T47D (cell line): ENCODE measurements at places on chromosomes 13 and 19.

DNA sequence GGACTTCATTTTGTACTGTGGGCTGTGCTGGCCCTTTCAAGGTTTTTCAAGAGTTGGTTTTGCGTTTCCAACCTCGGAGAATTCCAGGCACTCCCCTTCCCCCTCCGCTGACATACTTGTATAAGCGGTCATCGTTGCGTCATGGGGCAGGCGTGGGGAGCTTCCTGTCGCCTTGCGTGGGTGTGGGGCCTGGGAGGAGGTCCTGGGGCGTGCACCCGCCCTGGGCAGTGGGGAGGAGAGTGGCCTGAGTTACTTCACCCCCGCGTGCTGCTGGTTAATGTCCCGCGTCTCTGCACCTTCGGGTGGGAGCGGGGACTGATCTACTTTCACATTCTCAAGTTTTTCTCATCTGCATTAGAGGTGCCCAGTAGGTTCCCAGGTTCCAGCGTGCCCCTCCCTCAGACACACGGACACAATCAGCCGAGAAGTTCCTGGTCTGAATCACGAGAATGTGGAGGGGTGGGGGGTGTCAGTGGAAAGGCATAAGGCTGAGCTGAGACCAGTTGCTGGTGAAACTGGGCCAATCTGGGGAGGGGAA lies 4.1 kb downstream of the IER2 start:
- DNase-seq, result peak; percentile 94

DNA sequence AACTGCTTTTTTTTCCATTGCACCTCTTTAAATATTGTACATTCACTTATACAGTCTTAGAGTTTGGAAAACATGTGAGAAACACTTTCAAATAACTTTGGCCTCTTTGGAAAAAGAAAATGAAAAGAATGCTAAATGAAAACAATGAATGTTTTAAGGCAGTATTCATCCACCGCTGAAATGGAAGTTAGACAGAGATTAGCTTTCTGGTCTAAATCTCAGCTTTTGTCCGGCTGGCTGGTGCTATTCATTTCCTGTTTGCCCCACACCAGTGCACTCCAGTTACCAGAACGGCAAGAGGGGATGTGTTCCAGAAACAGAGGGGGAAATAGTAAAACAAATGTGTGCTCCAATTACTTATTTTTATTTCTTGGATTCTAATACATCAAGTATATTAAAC lies 1201.3 kb downstream of the EFNB2 start:
- DNase-seq, result no peak

DNA sequence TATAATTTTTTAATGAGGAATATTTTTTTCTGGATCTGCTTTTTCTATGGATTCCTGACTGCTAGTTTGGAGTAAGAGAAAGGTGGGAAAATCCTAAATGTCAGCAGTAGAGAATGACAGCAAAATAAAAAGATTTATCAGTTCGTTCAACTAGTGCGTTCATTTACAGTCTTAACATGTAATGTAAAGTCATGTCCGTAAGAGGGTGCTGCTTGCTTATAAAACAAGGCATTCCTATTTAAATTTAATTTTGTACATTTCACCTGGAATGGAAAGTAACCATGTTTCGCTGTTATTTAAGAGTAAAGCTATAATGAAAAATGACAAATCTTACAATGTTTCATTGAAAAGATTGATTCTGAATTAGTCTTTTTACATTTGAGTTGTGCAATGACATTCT lies 76.6 kb downstream of the ZMYM2 start:
- DNase-seq, result no peak

- no peak for DNase-seq
Measured at GRCh38 chr13:109410868-109411267, 375.5 kb downstream of the IRS2 start.

DNA sequence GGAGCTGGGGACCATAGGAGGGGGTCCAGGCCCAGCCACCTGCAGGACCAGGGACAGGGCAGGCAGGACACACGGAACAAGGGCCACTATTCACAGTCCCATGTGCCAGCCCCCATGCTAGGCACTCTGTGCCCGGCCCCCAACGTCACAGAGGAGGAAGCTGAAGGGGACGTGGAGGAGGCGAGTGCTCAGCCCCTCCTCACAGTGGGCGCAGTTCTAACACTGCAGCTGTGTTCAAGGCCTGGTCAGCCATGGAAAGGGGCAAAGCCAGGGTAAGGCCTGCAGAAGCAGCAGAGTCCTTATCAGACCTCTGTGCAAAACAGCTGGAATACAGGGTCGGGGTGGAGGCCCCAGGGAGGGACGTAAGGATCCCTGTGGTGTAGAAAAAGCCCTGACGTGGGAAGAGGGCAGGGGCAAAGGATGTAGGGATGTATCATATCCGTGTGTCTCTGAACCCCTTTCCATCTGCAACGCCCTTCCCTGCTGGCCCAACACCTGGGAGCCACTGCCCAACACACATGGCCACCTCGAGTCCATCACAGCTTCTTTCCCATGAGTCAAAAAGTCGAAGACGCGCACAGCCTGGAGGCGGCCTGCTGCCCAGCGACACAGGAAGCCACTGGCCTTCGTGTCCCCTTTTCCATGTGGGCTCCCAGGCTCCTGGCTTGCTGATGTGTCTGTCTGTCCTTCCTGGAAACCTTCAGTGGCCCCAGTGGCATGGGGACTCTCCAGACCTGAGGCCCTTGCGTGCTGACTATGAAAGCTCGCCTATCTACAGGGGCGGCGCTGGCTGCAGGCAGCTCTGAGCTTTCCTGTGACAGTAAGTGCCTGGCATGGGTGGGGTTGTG lies 28.0 kb downstream of the SH3GL1 start:
- DNase-seq, result no peak

DNA sequence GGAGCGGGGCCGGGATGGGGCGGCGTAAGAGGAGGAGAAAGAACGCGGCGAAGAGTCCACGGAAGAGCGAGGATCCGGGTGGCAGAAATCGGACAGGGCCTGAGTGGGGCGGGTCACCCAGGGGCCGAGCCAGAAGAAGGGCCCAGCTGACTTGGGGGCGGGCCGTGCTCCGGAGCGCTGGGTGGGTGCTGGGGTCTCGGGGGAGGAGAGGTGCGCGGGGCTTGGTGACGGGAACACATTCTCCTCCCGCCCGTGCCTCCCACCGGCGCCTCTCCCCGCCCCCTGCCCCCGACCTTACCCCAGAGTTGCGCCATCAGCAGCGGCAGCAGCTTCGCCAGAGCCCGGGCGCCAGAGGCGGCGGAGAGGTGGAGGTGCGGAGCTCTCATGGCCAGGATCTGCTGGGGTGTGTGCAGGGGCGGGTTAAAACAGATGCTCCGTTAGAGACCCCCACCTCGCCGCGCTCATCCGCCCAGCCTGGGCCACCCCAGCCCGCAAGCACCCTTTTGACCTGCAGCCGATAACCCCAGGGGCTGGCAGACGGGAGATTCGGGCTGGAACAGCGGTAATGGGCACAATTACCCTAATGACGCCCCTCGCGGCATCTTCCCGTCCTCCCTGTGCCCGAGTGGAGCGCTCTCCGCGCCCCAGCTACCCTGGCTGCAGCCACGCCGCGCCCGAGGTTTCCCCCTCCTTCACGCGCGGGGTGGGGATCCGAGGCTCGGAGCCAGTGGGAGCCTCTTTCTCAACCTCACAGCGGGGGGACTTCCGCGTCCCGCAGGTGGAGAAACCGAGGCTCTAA lies 565 bp downstream of the KLK10 start:
- DNase-seq, result peak; percentile 85

GRCh38 chr19:814152-815078 lies 7.3 kb downstream of the PLPPR3 start:
- DNase-seq, result no peak

DNA sequence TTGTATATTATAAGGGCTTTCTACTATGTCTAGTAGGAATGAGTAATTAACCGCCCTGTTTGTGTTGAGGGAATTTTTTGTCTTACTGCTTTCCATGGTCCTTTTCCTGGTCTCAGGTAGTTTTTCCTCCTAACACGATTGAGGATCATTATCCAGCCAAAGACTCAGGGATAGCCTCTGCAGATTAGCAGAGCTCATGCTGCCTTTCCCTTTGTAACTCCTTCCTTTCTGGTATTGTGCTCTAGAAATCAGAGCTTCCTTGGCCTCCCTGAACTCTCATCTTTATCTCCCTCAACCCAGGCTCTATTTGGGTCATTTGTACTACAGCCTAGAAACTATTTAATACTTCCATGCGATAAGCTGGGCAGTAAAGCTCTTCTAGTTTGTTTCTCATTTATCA lies 142.1 kb downstream of the PDS5B start:
- no peak for DNase-seq

DNA sequence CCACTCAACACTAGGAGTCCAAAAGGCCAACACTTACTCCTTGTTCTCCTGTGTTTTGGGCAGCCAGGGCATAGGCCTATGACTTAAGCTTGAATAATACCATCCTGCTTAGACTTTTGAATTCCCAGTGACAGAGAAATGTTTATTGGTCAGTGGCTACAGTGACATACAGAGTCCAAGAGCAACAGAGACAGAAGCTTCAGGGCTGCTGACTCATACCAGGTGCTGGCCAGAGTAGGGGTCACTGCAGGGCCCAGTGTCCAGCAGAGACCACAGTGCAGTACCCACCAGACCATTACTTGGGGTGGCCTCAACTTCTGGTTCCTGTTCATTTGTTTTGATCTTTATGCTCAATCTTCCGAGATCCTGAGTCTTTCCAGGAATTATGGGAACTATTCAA lies 6.0 kb upstream of the FREM2 start:
- no peak for DNase-seq

DNA sequence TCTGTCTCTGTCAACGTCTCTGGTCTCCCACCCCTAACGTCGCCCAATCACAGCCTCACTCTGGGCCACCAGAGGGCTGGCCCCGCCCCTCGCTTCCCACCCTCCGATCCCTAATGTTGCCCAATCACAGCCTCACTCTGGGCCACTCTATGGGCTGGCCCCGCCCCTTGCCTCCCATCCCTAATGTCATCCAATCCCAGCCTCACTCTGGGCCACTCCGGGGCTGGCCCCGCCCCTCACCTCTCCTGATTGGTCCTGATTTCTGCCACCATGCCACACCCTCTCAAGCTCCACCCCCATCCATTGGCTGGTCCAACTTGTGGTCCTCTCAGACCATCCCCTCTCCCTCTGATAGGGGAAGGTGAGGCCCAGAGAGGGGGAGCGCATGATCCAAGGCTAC lies 24.9 kb downstream of the CELF5 start:
- peak; percentile 90 for DNase-seq

- DNase-seq, result no peak
Measured at GRCh38 chr13:40613192-40613818, 53.1 kb downstream of the FOXO1 start.

- no peak for DNase-seq
Measured at GRCh38 chr19:17246681-17247425, 1.1 kb upstream of the NR2F6 start.

GRCh38 chr13:101773062-101773461 lies 320.6 kb downstream of the ITGBL1 start:
- DNase-seq, result no peak

DNA sequence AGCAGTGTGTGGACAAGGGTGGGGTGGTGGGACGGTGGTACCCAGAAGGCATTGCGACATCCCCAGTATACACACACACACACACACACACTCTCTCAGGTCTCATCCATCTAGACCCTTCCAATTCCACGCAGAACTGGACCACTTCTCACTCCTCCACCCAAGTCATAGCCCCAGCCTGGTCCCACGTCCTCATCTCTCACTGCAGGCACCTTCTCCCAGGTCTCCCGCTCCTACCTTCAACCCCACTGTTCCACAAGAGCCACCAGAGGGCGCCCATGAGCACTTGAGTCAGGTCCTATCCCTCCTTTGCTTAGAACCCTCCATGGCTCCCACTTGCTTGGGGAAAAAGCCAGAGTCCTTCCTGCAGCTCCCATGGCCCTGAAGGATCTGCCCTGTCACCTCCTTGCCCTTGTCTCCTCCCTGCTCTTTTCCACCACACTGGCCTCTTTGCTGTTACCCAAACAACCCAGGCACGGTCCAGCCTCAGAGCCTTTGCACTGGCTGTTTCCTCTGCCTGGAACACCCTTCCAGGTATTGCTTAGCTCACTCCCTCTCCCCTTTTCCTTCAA lies 62.6 kb downstream of the IER2 start:
- DNase-seq, result no peak

DNA sequence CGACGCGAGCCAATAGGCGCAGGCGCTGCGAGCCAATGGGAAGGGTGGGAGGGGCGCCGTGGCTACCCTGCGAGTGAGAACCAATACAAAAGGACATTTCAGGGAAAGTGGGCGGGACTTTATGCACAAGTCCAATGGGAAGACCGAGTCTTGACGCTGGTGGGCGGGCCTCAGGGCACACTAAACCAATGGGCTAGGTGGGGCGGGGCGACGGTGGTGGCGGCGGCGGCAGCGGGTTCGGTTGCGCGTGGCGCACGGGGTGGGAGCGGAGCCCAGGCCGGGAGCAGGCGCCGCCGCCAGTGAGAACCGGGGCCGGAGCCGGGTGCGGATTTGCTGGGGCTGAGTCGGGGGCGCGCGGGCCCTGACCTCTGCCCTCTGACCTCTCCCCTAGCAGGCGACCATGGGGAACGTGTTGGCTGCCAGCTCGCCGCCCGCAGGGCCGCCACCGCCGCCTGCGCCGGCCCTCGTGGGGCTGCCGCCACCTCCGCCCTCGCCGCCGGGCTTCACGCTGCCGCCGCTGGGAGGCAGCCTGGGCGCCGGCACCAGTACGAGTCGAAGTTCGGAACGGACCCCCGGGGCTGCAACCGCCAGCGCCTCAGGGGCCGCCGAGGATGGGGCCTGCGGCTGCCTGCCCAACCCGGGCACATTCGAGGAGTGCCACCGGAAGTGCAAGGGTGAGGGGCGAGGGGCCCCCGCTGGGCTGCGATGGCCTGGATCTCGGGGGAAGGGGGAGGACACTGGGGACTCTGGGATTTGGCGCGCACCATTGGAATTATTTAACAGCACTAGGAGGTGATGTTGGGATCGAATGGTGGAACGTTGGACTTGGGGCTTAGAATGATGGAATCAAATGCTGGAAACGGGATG lies at the start of gene TOMM40:
Gene TOMM40 (plus strand): TSS at position 239 of the 867 bp plus-strand sequence. CDS start 162 bp downstream, at position 401.
- DNase-seq, result peak; percentile 99

GRCh38 chr13:23687614-23688013 lies 117.4 kb downstream of the TNFRSF19 start:
- no peak for DNase-seq

DNA sequence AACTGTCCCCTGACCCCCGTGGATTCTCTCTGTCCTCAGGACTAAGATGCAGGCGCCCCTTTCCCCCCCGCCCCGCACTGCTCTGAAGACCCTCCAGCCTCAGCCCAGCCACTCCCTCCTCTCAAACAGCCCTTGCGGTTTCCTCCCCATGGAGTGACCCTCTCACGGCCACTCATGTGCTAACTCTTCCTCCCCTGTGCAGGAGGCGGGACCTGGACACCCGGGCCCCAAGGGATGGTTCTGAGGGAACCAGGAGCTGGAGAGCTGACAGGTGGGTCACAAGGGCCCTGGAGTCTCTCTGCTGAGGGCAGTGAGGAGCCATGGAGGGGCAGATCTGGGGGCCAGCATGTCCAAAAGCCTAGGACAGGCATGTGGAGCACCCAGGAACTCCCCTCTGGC lies 1.9 kb downstream of the ISOC2 start:
- DNase-seq, result no peak
